ENCODE measurements at places on chromosomes 1 and 21. TPM values are rescaled to one million over a fixed set of nuclear protein-coding genes. Genes with fewer than 3 reads are reported as not detected.
A peak's percentile ranks its signal among the peaks of the same experiment; 100 is the strongest.

DNA sequence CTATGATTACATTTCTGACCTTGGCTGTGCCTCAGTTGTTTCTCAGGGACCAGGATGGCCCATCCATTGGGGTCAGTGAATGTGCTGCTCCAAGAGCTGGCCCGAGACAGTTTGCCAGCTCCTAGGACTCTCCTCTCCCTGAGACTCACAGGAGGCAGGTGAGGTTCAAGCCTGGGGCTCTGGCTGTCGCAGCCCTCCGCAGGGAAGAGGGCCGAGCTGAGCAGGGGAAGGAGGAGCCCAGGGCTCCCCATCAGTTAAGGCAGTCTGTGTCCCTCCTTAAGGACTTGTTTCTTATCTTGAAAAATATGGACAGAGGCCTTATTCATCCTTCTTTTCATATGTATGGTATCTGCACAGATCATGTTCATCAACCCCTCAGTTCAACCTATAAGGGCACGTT, 26.6 kb upstream of the SARS1 start:
- no peak for DNase-seq

- no peak for DNase-seq
These were observed 86.6 kb downstream of the ZBTB18 start for GRCh38 chr1:244137725-244138124.

DNA sequence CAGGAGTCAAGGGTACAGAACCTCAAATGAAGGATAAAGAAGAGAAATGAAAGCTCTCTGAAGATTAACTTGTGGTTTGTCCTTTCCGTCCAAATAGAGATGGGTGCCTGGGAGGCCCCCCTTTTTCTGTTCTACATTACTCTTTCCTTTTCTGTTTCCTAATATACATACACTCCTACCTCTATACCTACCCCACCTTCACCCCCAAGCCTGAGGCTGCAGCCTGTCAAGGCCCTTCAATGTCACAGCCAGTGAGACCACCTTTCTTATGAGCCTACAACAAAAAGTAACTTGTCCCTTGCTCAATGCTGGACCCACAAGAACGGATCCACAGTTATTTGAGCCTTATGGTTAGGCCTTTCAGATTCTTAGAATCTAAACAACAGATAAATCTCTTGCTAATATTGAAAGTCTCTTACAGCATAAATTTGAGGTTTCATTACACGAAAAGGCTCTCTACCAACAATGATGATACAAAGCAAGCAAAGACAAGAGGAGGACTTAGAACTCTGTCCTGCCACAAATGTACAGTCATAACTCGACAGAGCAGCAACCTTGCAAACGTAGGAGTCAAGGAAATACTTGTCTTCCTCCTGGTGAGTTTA, 4.1 kb upstream of the TRAF3IP3 start:
- no peak for DNase-seq

GRCh38 chr1:26285366-26286063, 5.6 kb downstream of the SH3BGRL3 start:
- peak; percentile 56 for DNase-seq

- DNase-seq = no peak
These were observed 4.5 kb upstream of the PRDX1 start for GRCh38 chr1:45526135-45526644.

DNA sequence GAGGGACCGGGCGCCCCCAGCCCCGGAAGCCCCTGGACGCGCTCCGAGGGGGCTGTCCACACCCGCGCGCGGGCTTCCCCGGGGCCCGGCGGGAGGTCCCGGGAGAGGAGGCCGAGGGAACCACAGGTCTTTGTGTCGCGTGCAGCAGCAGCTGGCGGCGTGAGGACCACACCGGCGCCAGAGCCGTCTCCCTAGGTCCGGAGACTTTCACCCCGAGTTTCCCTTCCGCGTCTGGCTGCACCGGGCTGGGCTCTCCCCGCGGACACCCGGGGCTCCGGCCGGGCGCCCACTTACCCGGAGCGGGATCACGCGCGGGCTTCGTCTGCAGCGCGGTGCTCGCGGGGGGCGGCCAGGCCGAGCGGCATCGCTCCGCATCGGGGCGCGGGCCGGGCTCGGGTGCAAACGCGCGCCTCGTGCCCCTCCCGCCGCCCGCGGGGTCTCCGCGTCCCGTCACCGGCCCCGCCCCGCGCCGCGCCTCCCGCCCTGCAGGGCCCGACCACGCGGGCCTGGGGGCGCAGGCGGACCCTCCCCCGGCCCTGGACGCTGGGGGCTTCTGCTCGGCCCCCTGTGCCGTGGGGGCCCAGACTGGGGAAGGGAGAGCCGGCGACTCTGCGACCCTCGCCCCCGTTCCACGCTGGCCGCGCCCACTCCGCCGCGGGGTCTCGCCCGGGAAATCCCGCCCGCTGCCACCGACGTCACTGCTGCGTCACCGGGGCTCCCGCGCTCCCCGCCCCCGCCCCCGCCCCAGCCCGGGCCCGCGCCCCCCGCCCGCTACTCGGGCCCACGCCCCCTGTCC, at the start of gene GNG4:
Gene GNG4 (minus strand): TSS at position 417 of the 796 bp plus-strand sequence. CDS start 65,946 bp downstream, outside the sequence.
- DNase-seq = no peak

GRCh38 chr21:43331962-43332828, 94.7 kb downstream of the SIK1 start:
- peak; percentile 49 for DNase-seq

- DNase-seq = no peak
These were observed 118.8 kb downstream of the RWDD3 start for GRCh38 chr1:95352767-95353166.

- no peak for DNase-seq
These were observed 39.7 kb downstream of the PTGFRN start for GRCh38 chr1:116949213-116949985.

TRIM63 gene
- 207 TPM for total RNA-seq

LRRC53 gene
- total RNA-seq = not detected

NUP210L gene
- 0.27 TPM for total RNA-seq

SON gene
- 141 TPM for total RNA-seq

EPRS1 gene
- 62.9 TPM for total RNA-seq

LRIG2 gene
- total RNA-seq = 7.7 TPM

F11R gene
- 8.3 TPM for total RNA-seq

CD84 gene
- 2.8 TPM for total RNA-seq

ATP1A2 gene
- 243 TPM for total RNA-seq

AVPR1B gene
- not detected for total RNA-seq

NGF gene
- total RNA-seq = 3.2 TPM

KCNK2 gene
- total RNA-seq = not detected

ETNK2 gene
- 3.3 TPM for total RNA-seq

All from left ventricle myocardium superior (tissue), 1 donor.